ENCODE measurements at places on chromosomes 4 and X.

DNA sequence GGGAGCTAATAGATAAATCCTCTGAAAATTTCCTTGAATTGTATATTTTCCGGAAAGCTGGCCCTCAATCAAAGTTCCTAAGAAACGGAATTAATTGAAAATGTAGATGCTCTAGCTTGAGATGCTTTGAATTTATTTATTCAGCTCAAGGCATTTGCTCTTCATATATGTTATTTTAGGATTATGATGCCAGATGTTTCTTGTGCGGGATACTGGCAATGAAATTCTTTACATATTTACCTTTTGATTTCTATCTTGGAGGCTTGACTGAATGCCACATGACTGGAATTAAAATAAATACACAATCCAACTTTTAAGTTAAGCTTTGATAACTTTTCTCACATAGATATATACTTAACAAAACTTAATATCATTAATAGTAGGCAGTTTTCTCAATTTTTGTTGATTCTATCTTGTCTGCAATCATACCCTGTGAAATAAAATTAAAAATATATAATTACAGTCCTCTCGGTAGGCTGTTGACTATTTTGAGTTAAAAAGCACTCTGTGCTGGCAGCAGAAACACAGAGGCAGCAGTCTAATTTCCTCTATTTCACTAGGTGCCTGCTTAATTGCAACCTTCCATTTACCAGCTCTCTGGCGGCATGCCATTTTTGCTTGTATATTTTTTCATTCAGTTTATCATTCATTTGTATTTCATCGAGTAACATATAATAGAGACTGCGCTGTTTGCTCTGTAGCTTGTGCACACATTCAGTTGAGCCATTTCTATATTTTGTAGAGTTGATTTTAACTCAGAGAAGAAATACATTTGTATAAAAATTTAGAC is 991.5 kb downstream of the ADGRL3 start:
- peak; percentile 91 for DNase-seq

DNA sequence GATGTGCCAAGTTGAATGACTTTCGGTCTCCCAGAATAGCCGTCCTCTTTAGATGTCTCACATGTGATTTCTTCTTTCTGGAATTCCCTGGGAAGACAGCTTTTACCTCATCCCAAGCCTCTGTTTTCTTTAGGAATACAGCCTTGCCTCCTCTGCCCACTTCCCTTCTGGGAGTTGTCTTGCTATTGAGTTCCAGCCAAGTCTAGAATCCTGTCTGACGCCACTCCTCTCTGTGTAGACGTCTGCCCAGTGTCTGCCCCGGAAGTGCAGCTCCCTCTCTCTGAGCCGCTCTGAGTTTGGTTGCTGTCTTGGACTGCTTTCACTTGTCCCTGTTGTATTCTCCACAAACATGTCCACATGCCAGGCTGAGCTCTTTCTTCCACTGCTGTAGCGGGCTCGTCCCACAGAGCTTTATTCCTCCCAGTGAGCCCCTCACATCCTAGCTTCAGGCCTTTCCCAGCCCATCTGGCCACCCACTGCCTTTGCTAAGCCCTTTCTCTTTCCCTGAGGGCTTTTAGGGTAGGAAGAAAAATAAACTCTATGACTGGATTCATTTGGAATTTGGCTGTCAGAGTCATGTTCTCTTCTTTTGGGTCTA is 9.0 kb upstream of the IGFBP7 start:
- DNase-seq = peak; percentile 24

GRCh38 chr4:140609548-140610425 is 41.0 kb upstream of the UCP1 start:
- peak; percentile 91 for DNase-seq

- no peak for DNase-seq
Observed at GRCh38 chr4:61162116-61162515, 38.0 kb upstream of the ADGRL3 start.

GRCh38 chr4:12712648-12713339 is 771.3 kb downstream of the RAB28 start:
- no peak for DNase-seq

DNA sequence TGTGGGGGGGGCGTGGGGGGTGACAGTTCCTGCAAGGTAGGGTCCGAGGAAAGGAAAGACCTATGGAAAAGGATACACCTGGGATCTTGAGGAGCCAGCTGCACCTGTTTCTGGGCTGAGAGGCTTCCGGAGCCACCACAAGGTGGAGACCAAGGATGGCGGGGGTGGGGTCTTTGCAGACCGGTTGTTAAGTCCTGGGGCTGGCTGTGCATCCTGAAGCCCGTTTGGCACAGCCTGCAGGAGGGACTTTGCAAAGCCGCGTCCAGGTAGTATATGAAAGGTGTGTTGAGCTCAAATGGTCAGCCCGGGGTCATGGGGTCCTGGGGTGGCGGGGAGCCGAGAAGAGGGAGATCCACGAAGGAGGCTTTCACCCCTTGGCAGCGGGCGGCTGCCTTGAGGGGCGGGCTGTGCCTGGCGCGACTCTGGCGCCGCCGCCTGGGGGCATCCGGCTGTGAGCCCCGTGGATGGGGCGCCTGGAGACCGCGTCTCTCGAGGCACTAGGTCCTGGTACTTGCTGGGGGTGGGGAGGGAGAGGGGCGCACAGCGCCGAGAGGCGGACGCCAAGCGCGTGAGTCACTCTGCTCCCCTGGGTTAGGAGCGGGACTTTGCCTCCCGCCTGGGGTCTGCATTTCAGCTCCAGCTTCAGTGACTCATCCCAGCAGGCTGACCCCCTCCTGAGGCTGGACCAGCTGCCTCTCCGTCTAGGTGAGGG is 58.2 kb upstream of the DYNLT3 start:
- DNase-seq = peak; percentile 92

DNA sequence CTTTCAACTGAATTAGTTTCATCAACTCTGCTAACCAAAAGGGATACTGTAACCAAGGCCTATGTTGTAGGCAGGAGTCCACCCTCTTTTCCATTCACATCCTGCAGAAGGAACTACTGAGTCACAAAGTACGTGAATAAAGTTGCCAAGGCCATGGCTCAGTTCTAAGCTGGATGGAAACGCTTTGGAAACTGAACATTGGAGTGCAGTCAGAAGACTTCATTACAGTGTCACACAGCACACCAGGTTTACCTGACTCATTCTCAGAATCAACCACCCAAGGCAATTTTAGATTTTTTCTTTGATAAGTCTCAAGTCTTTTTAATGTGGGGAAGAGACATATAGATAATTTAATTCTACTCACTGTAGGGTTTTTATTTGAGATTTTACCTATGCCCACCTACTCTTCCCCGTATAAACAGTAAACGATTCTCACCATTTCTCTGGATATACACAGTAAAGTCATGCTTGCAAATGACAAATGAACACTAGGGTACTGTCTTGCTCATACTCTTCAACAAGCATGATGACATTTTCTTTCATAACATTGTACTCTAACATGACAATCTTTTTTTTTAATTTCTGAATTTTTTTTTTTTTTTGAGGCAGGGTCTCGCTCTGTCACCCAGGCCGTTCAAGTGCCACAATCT is 58.9 kb upstream of the RBM47 start:
- no peak for DNase-seq

DNA sequence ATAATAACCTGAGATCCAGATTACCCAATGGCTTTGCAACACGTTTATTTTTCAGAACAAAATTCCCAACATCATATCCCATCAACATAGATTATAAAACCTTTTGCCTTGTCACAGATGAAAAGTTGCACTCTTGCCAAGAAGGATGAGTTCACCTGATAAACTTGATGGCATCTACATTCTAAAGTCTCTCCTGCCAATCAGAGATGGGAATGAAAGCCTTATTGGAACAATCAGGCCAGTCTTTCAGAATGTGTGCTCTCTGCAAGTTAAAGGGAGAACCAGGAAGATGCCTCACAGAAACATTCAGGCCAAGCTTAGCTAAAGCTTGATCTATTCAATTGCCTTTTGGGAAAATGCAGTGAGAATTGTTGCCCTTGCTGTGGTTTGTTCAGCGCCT is 1.3 kb downstream of the LPAR4 start:
- no peak for DNase-seq
